ENCODE measurements at places on chromosomes 11 and 22.

- DNase-seq: no peak
Measured at GRCh38 chr11:16158426-16158994, 197.8 kb downstream of the SOX6 start.

- DNase-seq: no peak
Measured at GRCh38 chr11:82871646-82872045, 28.6 kb downstream of the PRCP start.

DNA sequence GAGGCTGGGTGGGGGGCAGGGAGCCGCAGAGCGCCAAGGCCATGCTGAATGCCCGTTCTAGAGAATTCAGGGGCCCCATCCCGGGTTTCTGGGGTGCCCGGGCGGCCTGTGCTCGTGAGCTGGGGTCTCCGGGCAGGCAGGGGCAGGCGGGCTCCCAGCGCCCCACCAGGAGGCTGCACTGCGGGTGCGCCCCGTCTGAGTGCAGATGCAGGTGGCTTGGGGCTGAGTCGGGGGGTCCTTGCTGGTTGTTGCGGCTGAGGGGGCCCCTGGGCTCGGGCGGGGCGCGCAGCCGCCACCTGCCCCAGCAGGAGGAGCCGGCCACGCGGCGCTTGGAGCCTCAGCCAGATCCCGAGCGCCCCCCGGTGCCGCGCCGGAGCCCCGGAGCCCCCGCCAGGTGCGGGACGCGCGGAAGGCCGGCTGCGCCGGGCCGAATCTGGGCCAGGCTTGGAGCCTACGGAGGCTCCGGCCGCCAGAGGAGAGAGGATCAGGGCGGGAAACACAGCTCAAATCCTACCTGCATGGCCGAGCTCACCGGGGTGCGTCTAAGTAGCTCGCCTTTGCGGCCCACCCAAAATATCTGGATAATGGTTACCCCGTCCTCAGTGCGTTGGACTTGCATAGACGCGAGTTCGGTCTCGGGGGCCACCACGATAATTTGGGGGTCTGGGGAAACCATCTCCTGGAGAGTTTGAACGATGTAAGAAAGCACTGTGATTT is 590 bp upstream of the IGF2 start:
- no peak for DNase-seq

DNA sequence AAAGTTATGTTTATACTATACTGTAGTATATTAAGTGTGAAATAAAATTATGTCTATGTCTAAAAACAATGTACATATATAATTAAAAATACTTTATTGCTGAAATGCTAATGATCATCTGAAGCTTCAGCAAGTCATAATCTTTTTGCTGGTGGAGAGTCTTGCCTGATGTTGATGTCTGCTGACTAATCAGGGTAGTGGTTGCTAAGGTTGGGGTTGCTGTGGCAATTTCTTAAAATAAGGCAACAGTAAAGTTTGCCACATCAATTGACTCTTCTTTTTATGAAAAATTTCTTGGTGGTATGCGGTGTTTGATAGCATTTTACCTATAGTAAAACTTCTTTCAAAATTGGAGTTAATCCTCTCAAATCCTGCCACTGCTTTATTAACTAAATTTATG is 21.4 kb downstream of the INSC start:
- DNase-seq: no peak

GRCh38 chr22:20198557-20199319 is 47.9 kb upstream of the CCDC188 start:
- DNase-seq: no peak

- DNase-seq: no peak
Measured at GRCh38 chr11:117225553-117226170, 6.2 kb downstream of the PCSK7 start.

- DNase-seq: no peak
Measured at GRCh38 chr11:34292111-34292510, 65.7 kb downstream of the ABTB2 start.

- DNase-seq: no peak
Measured at GRCh38 chr11:19539861-19540260, 172.8 kb upstream of the NAV2 start.

DNA sequence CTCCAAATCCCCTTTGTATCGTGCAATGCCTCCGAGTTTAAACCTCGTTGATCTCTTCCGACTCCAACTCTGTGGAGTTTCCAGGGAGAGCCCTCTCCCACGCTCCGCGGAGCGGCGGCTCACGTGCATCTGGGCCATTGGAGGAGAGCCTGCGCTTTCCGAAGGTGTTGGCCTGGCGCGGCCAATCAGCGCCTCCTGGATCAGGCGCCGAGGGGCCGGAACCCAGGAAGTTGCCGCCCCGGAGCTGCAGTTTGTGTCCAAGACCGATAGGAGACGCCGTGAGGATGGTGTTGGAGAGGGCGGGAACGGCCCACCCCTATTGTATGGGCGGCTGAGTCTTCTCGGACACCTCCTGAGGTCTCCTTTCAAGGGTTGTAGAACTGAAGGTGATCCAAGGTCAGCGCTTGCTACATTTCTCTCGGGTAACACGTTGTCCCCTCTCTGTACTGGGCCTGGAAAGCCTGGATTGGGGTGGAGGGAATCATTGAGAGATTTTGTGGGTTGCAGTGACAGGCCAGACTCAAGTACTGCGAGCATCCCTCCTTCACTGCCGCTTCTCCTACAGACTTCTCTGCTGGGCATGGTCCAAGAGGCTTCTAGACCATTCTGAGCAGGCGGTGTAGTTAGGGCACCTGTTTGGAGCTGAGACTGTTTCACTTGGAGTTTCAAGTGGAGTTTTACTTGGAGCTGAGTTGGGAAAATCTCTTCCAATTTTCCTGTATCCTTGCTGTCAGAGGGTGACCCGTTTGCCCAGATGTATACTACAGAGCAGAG is 1.7 kb downstream of the ADAMTS15 start:
- DNase-seq: no peak

All from GDM1 (cell line).